ENCODE measurements at places on chromosomes 1 and 21. TPM values are rescaled to one million over a fixed set of nuclear protein-coding genes. Genes with fewer than 3 reads are reported as not detected.

Gene GRIK1
- total RNA-seq, result 6.6 TPM

Gene PCAT6
- total RNA-seq, result not detected

Gene UBL4B
- not detected for total RNA-seq

Gene PPFIA4
- 44.1 TPM for total RNA-seq

Gene CCSAP
- total RNA-seq, result 148 TPM

Gene CELA3A
- total RNA-seq, result not detected

Gene ATP1A4
- total RNA-seq, result 0.31 TPM

Gene G0S2
- 2.2 TPM for total RNA-seq

Gene PIAS3
- total RNA-seq, result 11.3 TPM

Gene PWP2
- total RNA-seq, result 8.1 TPM

Gene POLR3GL
- total RNA-seq, result 12.2 TPM

Gene TFF3
- total RNA-seq, result not detected

Gene ZNF684
- total RNA-seq, result 8.1 TPM

Gene ZNF683
- total RNA-seq, result not detected

Gene UTS2
- not detected for total RNA-seq

Gene HRNR
- not detected for total RNA-seq

Gene KRTAP23-1
- not detected for total RNA-seq

Gene NPHS2
- total RNA-seq, result not detected

Gene REN
- total RNA-seq, result not detected

Gene LINGO4
- total RNA-seq, result not detected

Gene GCSAML
- 0.31 TPM for total RNA-seq

Gene CBS
- total RNA-seq, result 122 TPM

Gene F3
- total RNA-seq, result 26.9 TPM

Gene RHD
- total RNA-seq, result not detected

Gene CRYBG2
- total RNA-seq, result 0.63 TPM

Measured in parietal lobe (tissue), 2 donors.